ENCODE measurements at places on chromosomes 2 and 18.

DNA sequence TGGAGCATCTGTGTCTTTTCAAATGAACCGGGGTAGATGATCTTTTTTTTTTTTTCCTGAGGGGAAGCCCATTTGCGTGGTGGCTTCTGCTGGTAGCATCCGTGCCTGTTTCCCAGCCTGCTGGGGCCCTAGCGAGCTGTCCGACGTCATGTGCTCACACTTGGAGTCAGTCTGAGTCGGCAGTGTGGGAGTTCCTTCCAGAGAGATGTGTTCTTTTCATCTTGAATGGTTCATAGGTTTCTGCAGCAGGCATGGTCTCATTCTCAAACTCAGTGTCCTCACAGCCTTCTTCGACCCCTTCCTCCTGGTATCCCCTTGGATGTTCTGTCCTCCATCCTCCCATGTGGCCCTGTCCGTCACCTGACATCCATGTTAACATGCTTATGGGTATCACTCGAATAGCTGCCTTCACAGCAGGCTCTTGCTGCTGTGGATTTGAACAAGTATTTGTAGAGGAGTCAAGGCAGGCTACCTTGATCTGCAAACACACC lies 51.0 kb downstream of the LDLRAD4 start:
- peak; percentile 9 for DNase-seq

DNA sequence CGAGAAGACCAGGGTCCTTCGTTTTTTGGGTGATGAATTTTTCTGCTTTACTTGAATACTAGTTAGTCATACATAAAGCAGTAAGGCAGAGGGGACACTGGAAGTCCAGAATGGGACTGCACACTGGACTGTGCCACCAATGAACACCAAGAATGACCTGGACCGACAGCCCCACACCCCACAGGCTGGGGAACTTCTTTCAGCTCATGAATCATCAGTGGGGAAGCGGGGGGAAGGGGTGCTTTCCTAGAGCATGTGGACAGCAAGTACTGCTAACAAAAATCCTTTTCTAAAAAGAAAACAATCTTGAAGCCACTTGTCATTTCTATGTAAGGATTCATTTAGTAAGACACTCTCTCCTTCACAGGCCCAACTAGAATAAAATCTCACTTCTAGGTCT lies 86.0 kb downstream of the DTNB start:
- DNase-seq = no peak

DNA sequence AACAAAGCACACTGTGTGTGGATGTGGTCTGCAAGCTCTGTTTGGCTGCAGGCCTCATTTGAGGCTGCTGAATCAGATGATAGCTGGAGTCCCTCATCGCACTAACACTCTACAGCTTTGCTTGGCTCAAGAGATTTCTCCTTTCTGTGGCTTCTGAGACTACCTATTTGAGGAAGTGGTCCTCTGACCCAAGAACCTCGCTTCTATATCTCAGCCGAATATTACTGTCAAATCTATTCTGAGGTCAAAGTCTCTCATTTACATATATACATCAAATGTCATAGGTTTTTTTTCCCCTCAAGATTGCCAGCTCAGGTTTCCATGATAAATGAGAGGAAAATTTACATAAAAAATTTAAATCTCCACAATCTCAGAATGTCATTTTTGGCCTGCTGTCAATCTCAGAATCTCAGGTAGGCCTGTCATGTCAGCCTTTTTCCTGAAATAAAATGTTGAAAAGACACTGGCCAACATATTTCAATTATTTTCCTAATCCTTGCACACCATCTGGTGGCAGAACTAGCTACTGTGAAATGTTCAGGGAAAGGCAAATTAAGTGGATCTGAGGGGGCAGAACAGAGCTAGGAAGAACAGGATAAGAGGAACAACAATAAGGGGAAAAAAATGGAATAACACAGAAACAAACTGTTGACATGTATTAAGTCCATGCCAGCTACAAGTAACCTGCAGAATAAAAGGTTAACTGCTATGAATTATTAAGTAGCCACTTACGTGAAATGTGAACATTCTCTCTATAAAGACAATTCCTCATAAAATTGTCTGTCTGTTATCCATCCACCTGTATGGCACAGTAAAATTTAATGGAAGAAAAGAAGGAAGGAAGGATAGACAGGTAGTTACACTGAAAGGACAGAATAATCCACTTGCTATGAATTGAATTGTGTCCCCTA lies 39.3 kb downstream of the AP1S3 start:
- DNase-seq = no peak

DNA sequence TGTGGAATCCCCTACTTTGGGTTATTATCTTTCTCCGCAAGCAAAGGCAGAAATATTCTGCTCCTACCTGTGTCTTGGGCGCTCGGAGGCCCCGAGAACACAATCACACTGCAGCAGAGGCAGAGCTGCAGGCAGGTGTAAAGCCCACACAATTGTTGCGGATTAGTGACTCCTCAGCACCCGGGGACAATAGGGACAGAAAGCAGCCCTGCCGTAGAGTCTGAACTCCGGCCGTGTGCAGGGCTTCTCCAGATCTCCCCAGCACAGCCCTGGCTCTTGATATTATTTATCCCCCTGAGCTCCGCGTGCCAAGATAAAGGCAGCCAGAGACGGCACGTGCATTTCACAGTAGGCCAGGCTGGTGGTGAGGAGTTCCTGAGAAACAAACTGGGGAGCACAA lies 229.2 kb downstream of the EN1 start:
- DNase-seq = no peak

- no peak for DNase-seq
These were observed 54.4 kb downstream of the VAPA start for GRCh38 chr18:9968081-9968848.

DNA sequence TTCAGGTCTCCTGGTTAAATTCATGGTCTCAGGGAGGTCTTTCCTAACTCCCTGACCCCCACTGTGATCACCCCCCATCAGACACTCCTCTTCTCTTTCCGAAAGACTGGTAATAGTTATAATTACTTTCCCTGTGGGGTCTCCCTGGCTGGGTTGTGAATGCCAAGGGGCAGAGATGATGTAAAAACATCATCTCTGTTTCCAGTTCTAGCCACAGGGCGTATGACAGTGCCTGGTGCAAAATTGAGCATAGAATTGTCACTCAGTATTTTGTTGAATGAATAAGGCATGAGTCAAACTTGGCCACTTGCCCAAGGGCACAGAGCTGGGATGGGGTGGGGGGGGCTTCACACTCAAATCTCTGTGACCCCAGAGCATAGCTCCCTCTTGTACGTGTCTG lies 65.2 kb downstream of the LTBP1 start:
- DNase-seq = no peak

DNA sequence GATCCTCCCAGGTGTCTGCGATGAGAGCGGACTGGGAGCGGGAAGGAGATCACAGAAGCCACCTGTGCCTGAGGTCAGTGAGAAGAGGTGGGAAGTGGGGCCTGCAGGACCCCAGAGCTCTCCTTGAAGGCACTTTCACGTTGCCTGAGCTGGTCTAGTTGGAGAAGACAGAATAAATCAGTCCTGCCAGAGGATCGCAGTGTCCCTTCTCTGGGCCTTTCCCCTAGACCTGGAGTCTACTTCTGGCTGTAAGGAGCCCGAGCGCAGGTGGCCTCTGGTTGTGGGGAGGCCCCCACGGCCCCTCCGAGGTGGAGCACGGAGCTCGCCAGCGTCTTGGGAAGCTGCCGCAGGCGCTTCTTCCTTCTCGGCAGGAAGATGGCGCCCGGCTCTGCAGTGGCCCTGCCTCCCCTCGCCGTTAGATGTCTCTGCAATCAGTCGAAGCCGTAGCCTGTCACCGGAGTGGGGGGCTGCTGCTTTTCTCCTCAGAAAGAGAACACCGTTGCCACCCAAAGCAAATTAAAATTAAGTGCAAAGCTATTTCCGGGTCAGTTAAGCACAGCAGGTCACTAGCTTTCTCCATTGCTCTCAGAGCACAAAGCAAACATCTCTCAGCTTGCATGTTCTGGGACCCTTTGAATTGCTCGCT lies 212.0 kb upstream of the MYT1L start:
- no peak for DNase-seq

GRCh38 chr2:3005859-3006501 lies 371.6 kb downstream of the EIPR1 start:
- DNase-seq = no peak

- DNase-seq = no peak
These were observed 513.8 kb downstream of the ZEB2 start for GRCh38 chr2:144006139-144006538.

DNA sequence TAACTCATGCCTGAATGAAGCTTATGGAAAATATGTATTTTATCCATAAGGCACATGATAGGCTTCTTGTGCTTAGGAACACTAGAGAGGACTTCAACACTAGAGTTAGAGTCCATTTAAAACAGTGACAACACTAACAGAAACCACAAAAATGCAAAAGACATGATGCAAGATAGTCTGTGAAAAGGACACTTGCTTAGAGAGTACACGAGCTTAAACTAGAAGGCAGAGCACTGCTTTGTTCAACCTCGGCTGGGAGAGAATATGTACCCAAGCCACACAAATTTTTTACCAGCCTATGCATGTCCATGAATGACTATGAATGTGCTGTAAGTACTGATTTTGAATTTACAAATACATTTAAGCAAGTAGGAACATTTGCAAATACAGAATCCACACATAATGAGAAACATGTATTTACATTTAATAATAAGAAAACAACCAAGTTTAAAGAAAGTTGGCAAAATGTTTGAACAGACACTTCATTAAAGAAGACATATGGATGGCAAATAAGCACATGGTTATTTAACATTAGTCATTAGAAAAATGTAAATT lies 130.6 kb downstream of the SPOPL start:
- DNase-seq = no peak

GRCh38 chr2:240873098-240873788 lies 4.6 kb downstream of the AGXT start:
- DNase-seq = no peak

GRCh38 chr2:206343816-206344215 lies 69.4 kb downstream of the ZDBF2 start:
- no peak for DNase-seq

DNA sequence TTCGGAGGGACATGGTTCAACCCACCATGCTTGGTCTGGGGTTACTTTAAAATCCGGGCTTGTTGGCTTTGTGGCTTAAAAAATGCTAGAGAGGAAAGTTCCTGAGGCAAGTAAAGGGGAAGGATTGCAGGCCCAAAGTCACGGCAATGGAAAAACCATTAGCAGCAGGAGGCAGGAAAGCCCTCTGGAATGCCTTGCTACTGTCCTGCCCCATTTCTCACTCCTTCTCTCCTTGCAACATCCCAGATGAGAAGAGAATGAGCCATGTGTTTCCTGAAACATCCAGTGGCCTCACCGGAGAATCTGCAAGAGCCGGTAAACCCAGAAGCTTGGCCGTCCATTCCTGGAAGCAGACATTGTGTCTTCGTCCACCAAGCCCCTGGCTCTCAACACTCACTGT lies 97.4 kb upstream of the LCLAT1 start:
- DNase-seq = no peak

- DNase-seq = no peak
These were observed 74.0 kb upstream of the BCL2L11 start for GRCh38 chr2:111046670-111047069.

DNA sequence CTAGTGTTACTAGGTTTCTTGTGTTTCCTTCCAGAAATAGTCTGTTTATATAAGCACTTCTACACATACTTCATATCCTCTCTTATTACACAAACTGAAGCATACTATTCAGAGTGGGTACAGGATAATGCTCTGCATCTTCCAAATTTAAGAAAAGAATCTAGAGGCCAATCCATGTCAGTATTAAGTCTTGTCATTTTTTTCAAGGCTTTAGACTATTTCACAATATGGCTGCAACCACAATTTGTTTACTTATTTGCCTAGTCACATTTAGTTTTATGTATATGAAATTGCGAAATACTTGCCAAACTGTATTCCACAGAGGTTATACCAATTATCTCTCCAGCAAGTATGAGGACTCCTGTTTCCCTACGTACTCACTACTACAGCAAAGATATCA lies 27.9 kb downstream of the IWS1 start:
- no peak for DNase-seq

DNA sequence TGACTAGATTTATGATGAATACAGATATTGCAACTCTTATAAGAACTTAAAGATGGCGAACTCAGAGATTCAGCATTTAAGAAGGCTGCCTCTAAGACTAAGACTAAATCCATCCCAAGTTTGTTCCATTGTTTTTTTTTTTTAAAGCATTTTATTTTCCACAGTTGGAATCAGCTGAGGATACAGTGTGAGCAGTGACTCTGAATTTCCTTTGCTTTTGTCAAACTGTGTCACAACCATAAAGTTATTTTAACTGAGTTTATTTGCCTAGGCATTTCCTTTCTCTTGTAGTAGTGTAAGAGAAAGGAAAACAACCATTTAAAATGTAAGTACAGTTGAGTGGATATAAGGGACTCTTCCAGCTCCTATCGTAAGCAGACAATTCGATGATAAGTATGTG lies 63.9 kb downstream of the ZEB2 start:
- no peak for DNase-seq

- no peak for DNase-seq
These were observed 35.4 kb upstream of the FSHR start for GRCh38 chr2:49189512-49190225.

DNA sequence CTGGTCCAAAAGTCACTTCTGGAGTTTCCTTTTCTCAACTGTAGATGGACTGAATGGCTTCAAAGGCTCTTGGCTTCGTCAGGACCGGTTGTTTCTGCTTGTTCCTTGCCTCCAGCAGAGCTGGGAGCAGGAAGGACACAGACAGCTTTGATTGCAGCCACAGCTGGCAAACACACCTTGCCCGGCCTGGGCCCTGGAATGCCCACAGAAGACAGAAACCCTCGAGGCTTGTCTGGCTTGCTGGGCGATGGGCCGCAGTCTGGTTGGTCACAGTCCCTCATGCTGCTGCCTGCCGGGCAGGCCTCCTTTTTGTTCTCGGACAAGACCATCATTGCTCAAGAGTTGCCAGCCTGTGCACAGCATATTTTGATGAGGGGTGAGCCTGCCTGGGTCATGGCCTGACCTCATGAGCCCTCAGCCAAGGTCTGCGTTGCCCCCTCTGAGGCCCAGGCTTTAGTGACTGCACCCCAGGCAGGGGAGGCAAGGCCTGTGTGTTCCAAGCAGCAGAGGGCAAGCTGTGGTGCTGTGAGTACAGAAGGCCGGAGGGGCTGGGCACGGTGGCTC lies 37.8 kb downstream of the ATP6V1C2 start:
- DNase-seq = no peak

GRCh38 chr18:25109484-25109883 lies 242.5 kb downstream of the ZNF521 start:
- DNase-seq = no peak

GRCh38 chr2:67835266-67835665 lies 227.5 kb downstream of the C1D start:
- no peak for DNase-seq

- no peak for DNase-seq
These were observed 35.0 kb downstream of the TMEFF2 start for GRCh38 chr2:192159736-192160135.

GRCh38 chr2:15844211-15844801 lies 96.0 kb upstream of the MYCN start:
- no peak for DNase-seq

DNA sequence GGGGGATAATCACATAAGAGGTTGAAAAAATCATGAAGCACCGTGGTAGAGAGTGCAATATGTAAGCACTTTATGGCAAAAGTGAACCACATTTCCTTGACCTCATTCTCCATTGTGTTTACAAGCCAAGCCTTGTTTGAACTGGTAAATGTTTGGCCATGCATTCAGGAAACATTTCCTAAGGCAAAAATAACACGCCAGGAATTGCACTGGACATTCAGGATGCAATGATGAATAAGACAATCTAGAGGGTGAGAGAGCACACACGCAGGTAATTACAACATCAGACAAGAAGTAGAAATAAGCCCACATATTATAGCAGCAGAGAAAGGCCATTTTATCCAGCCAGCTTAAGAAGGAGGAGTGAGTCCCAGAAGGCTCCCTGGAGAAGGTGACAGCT lies 218.0 kb upstream of the OSR1 start:
- no peak for DNase-seq

- no peak for DNase-seq
These were observed 19.5 kb downstream of the NYAP2 start for GRCh38 chr2:225419033-225419432.

Data from activated naive CD8-positive, alpha-beta T cell treated with anti-CD3 and anti-CD28 coated beads, Interleukin-2, amount 10 ng/mL, durations not matched to agents 7 days and 5 days (primary cell).